ENCODE measurements at places on chromosomes 7 and 10. TPM values are rescaled to one million over a fixed set of nuclear protein-coding genes. Genes with fewer than 3 reads are reported as not detected.

- DNase-seq = no peak
These were observed 134.1 kb downstream of the ADCYAP1R1 start for GRCh38 chr7:31186202-31186601.

GRCh38 chr7:39509436-39509835, 56.8 kb upstream of the YAE1 start:
- DNase-seq = no peak

- DNase-seq = no peak
These were observed 1.7 kb downstream of the HYCC1 start for GRCh38 chr7:23012186-23012585.

- DNase-seq = no peak
These were observed 150.7 kb upstream of the KLF14 start for GRCh38 chr7:130884437-130885417.

DNA sequence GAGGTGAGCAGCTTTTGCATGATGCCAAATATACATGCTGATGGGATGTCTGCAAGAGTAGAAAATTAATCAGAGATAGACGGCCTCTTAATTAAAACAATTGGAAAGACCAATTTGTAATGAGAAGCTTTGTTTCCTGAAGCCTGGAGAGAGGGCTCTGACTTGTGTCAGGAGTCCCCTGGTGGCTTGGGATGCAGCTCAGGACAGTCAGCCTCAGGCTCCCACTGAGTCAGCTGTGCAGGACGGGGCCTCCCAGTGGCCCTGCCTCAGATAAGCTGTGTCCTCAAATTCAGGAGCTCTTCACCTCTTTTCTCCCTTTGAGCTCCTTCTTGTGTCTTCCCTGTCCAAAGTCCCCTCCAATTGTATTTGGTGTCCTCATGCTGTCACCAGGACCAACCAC, 438.9 kb upstream of the PODXL start:
- no peak for DNase-seq

- no peak for DNase-seq
These were observed 72.5 kb downstream of the CUL2 start for GRCh38 chr10:35017608-35018007.

- no peak for DNase-seq
These were observed 310.4 kb upstream of the PHF14 start for GRCh38 chr7:10662982-10663884.

GRCh38 chr10:124033887-124034218, 59.5 kb downstream of the CHST15 start:
- DNase-seq = no peak

DNA sequence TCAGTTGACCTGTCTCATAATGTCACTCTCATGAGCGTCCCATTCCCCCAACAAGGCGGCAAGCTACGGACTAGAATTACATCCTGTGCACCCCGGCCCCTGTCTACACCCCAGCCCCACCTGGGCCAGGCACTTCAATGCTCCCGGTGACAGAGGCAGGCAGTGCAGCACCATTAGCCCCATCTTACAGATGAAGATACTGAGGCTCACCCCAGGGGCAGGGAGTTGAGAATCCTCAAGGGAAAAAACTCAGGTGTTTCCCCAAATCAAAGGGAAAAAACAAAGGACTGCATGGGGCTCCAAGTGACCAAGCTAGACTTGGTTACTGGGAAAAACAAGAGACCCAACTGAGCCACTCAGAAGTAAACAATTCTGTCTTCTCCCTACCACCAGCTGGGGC, 4.5 kb downstream of the DLG5 start:
- DNase-seq = no peak

The EVX1 gene
- not detected for total RNA-seq

The ZNF425 gene
- total RNA-seq = 1.3 TPM

The NPC1L1 gene
- 0.39 TPM for total RNA-seq

The HBP1 gene
- total RNA-seq = 51.8 TPM

The PRPS1L1 gene
- not detected for total RNA-seq

The RNLS gene
- 9.4 TPM for total RNA-seq

The NPFFR1 gene
- 0.06 TPM for total RNA-seq

The FAM185A gene
- 6.5 TPM for total RNA-seq

The PAPSS2 gene
- total RNA-seq = 57.2 TPM

The NPY gene
- total RNA-seq = not detected

The NUTM2B gene
- 1.2 TPM for total RNA-seq

The PDE6C gene
- total RNA-seq = not detected

Data from aorta (tissue), 5 donors.